ENCODE measurements at places on chromosomes 3 and 15.

DNA sequence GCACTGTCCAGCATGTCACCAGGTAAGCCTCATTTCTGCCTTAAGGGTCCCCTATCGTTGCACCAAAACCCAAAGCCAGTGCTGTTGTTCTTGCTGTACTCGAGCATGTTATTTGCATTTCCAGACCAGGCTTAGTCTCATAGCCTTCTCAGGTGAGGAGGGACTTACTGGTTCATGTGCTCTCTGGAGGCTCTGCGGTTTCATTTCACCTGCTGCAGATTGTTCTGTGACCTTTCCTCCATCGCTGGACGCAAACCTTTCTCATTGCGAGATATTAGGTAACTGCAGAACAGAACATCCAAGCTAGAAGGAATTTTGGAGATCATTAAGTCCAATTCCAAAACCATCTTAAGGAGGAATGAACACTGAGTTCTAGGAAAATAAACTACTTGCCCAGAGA, 187.3 kb upstream of the BCL6 start:
- no peak for DNase-seq

DNA sequence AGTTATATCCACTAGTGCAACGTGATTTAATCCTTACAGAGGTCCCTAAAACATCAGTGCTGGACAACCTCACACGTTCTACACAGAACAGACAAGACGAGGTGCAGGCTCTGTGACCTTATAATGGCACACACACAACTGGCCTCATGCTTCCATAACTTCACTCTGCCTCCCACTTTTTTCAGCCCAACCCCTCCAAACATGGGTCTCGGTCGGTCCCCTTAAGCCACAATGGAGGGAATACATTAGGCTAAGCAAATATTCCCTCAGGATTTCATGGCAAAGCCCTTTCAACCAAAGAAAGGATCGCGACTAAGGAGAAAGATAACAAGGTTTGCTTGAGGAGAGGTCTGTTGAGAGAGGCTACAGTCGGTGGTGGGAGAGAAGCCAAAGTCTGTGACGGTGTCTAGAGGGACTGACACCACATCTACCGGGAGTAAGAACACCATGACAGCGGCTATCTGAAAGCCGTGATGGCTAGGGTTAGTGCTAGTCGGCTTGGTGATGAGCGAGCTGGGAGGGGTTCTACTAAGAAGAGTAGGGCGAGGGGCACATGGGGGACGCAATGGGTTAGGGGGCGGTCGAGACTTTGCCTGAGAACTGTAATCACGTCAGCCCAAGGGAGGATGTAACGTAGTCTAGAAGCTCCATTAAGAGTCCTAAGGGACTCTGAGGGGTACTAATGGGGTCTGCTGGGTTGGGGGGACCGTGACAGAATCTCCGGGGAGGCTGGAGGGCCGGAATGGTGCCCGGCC, 1.0 kb downstream of the MYO9A start:
- DNase-seq, result no peak

DNA sequence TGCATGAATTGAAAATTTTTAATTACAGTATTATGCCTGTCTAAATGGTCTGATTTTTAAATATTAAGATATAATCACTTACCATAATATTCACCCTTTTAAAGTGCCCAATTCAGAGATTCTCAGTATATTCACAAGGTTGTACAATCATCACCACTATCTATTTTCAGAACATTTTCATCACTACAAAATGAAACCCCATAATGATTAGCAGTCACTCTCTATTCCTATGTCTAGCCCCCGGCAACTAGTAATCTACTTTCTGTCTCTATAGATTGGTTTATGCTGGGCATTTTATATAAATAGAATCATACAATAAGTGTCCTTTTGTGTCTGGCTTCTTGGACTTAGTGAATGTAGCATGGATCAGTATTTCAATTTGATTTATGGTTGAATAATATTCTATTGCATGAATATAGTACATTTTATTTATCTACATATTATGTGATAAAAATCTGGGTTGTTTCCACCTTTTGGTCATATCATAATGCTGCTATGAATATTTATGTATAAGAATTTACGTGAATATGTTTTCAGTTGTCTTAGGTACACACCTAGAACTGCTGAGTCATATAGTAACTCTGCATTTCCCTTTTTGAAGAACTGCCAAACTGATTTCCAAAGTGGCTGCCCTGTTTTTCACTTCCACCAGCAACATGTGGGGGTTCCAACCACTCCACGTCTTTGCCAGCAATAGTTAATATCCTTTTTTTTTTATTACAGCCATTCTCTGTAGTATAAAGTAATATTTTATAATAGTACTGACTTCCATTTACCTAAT, 485.7 kb upstream of the ZNF385D start:
- no peak for DNase-seq

- peak; percentile 37 for DNase-seq
Observed at GRCh38 chr15:70466895-70467529, 296.3 kb downstream of the UACA start.

- no peak for DNase-seq
Observed at GRCh38 chr15:74138642-74139041, 8.3 kb downstream of the ISLR2 start.

GRCh38 chr3:78908236-78908635, 859.6 kb downstream of the ROBO1 start:
- DNase-seq, result no peak

- DNase-seq, result no peak
Observed at GRCh38 chr3:149599236-149599635, 58.6 kb downstream of the WWTR1 start.

DNA sequence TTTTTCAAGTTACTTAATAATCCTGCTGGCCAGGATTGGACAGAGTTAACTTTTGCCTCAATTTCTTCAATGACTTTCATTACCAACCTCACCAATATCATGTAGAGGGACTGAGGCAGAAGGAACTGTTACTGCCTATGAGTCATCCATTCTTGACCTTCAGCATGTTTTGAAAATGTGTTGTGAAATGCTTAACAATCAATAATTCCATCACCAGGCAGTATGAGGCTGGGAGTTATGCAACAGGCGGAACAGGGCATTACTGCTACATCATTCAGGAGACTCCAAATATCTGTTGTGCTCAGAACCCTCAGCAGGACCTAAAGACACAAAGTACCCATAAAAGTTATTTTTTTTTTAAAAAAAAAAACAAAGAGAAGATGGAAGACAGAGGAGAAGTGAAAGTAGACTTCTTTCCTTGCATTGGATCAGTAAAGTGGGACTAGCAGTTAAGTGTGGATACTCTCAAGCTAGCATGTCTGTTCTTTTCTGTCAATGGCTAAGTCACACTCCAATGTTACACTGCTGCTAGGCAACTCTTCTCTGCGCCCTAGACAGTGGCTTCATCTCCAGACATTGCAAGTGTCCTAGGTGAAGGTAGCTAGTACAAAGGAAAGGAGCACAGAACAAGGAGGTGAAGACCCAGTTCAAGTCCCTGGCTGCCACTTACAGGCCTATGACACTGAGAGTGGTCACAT, 184.9 kb upstream of the LPP start:
- DNase-seq, result no peak

GRCh38 chr15:74897300-74897701, 7.5 kb downstream of the MPI start:
- no peak for DNase-seq

DNA sequence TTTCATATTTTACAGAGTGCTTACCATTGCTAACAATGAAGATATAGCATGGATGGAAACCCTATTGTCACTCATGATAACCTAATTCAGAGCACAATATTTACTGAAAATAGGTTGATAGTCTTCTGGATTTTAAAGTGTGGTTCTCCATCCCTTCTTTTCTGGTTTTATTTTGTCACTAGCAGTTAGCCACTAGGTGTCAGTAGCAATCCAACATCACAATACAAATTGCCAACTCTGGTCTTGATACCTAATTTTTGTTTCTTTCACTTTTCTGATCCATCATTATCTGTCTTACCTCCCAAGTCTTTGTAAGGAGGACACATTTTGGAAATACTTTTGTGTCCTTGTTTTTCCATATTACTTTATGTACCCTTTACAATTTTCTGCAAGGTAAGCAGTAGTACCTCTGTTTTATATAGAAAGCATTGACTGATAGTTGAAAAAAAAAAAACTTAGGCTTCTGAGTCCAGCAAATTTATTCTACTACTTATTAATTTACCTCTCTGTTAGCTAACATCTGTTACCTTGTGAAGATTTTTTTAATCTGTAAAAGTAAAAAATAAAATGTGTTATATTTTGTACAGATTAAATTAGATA, 28.3 kb upstream of the CRYBG3 start:
- no peak for DNase-seq

DNA sequence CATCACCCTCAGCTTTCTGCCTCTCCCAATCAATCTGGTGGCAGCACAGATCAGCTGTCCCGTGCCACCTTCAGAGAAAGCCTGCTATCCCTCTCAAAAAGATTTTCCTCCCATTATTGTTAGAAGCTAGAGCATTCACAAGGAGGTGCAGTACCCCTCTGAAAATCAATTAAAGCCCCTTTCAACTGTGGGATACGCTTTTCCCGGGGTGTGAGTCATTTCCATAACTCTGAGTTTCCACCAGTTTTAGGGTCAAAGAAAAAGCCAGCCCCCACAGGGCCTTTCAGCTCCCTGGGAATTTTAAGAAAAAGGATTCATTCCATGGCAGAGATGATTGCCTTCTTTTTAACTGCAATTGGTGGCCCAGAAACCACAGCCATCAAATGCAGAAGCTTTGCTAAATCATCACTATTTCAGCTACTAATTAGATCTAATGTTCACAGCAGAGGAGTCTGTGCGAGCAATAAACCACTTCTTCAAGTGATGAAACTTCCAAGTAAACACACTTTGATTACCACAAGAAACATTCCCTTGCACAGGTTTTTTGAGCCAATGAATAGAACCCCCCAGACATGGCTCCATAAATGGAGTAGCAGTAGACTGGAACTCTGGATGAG, 270.0 kb upstream of the TPRG1 start:
- no peak for DNase-seq

GRCh38 chr3:138717348-138717747, 108.8 kb downstream of the FAIM start:
- no peak for DNase-seq

DNA sequence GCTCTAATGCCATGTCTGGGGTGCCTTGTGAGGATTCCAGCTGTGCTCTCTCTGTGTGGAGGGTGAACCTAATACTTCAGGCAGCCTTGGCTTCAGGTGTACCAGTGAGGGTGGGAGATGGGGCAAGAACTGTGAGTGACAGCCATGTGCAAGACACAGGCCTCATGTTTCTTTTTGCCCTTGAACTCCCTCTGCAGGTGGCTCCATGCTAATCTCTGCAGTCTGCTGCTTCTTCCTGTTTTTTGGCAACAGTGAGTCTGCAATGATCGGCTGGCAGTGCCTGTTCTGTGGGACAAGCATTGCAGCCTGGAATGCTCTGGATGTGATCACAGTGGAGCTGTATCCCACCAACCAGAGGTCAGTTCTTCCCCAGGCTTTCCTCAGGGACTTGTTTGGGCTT, 189.3 kb downstream of the SV2B start:
- DNase-seq, result no peak

- DNase-seq, result no peak
Observed at GRCh38 chr3:156605686-156606605, 51.0 kb upstream of the SSR3 start.

DNA sequence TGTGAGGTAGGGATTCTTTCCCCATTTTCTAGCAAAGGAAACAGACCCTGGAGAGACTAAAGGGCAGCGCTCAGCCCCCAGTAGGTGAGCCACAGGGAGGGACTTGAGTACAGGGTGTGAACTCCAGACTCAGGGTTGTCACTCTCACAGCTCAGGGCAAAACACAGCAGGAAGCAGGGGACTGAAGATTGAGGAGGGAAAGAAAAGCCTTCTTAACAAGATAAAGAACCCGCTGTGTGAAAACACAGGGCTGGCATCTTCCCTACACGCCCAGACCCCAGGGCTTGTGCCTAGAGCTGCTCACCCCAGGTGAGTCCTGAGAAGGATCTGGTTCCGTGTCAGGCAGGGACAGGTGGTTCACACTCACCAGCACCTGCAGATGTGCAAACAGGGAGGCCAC, 59.6 kb downstream of the ABTB1 start:
- no peak for DNase-seq

- no peak for DNase-seq
Observed at GRCh38 chr15:34719695-34720094, 35.1 kb downstream of the GJD2 start.

DNA sequence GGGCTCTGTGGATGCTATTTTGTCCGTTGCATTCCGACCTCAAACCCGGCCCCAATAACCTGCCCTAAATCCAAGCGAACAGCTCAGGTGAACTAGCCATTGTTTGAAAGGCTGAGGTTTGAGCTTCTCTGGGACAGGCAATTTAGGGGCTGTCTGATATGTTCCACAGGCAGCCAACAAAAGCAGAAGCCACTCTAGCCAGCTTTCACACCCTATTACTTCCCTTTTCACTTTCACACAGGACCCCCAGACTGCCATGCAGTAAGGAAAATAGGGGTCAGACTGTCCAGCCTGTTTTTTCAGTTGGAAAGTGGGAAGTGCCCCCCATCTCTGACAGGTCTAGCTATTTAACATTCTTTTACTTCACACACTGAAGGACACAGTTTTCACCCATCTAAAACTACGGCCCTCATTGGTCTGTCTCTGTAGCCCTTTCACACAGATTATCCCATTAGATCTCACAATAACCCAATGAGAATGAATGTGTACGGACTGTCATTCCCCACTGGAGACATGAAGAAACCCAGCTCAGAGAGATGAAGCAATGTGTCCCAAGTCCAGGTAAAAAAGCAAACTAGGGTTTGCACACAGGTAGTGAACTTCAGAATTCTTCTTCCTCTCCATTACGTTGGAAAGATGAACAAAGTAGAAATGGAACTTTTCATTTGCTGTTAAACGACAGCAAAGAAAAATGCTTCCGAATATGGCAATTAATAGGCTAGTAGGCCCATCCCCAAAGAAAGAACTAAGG, 1.9 kb downstream of the CCDC12 start:
- no peak for DNase-seq

GRCh38 chr15:30924353-30924752, 20.6 kb downstream of the FAN1 start:
- DNase-seq, result no peak

DNA sequence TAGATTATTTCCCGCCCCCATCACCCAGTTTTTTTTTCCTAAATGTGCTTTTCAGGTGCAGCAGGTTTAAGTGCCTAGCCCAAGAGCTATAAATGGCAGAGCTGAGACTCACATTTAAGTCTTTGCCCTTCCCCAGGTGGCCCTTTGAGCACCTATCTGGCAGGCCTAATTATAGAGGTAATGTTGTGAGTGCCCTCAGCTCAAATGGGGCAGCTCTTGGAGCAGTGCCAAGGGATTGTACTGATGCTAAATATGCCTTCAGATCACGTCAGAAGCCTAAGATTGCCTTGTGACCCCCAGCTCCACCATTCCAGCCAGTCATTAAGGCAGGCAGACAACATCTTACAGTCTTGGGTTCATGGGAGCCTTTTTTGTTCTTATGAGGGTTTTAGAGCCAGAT, 159.5 kb downstream of the RPLP1 start:
- no peak for DNase-seq

GRCh38 chr3:25744470-25744869, 38.8 kb downstream of the NGLY1 start:
- no peak for DNase-seq

- DNase-seq, result no peak
Observed at GRCh38 chr15:31494786-31495185, 168.2 kb downstream of the KLF13 start.

- DNase-seq, result no peak
Observed at GRCh38 chr3:156253150-156253549, 132.8 kb downstream of the KCNAB1 start.

All from stimulated activated CD4-positive, alpha-beta T cell treated with anti-CD3 and anti-CD28 coated beads, Interleukin-1b, Interleukin-23, amount 100 ng/mL, for 48 hours (primary cell).